ENCODE measurements at places on chromosomes 7 and 10.

- DNase-seq = no peak
These were observed 551 bp downstream of the KCND2 start for GRCh38 chr7:120273476-120273975.

DNA sequence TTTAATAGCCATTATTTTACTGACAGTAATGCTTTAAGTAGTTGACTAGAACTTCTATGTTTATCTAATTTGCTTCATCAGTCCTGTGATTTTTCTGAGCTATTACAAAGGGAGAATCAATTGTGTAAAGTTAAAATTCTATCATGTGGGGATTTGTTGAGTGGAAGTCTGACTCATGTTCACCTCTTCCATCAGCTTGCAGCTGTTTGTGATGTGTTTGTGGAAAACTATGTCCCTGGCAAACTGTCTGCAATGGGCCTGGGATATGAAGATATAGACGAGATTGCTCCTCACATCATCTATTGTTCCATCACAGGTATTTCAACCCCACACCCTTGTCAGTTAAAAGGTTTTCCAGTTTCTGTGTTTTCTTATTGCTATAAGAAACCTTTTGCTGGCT is 59.9 kb downstream of the SUGCT start:
- DNase-seq = no peak

DNA sequence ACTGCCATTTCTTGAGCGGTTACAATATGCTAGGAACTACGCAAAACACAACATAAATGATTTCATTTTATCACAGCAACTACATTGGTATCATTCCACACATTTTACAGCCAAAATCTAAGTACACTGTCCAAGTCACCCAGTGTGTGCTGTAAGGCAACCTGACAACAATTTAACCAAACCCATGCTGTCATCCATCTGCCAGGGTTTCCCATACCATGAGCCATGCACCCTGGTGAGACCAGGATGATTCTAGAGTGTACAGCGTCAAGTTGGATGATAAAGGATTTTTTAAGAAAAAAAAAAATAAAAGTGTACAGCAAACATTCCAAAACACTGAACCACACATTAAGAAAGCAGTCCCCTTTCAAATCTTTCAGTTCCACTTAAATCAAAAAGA is 52.9 kb downstream of the PIK3AP1 start:
- DNase-seq = no peak

DNA sequence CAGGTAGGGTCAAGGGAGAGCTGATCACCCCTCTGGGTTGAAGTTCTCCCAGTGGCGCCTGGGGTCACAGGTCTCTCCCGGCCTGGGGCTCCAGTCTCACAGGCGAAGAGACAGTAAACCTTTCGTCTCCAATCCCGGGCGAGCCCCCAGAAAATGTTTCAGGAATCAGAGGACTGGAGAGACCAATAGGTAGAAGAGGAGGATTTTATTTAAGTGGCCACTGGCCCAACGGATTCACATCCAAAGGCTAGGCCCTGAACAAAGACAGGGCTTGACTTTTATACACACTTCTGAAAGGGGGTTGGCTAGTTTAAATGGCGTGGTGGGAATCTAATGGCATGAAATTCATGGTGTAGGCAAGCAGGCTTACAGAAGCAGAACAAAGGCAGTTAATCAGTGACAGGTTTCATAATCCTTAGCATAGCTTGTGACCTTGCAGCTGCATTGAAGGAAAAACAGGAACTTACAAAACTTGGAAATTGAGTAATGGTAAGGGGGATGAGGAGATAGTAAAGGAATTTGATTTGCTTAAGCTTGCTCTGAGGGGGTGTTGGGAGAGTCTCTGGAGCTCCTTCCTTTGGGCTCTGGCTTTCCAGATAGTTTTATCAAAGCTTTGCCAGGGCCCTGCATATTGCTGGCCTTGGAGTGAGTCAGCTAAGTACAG is 105.5 kb downstream of the TRIM24 start:
- DNase-seq = no peak

GRCh38 chr10:81152656-81153055 is 615.0 kb downstream of the SH2D4B start:
- no peak for DNase-seq
